ENCODE measurements at places on chromosomes 3 and 15.

GRCh38 chr15:84840741-84841429, 23.7 kb downstream of the ALPK3 start:
- DNase-seq = no peak

DNA sequence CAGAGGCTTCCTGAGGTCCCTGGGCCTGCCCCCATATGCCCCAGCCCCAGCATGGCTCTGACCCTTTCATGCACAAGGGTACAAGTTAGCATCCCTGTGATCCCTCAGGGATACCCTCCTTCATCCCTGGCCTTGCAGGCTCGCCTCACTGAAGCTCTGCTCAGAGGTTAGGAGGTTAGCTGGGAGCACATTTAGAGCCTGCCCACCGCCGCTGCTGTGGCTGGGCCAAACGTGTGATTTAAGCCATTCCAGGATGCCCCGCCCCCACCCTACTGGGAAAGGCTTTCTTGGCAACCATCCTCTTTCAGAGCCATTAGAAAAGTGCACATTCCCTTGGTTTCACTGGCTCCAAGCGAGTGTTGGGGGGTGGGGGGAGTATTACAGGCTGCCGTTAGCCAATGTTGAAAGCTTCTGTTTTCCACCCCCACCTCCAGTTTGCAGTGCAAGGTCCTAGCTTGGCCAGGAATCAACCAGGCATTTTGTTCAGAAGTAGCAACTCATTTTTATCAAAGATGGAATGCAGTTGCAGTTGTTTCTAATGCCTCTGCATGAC, 6.3 kb upstream of the HES1 start:
- no peak for DNase-seq

DNA sequence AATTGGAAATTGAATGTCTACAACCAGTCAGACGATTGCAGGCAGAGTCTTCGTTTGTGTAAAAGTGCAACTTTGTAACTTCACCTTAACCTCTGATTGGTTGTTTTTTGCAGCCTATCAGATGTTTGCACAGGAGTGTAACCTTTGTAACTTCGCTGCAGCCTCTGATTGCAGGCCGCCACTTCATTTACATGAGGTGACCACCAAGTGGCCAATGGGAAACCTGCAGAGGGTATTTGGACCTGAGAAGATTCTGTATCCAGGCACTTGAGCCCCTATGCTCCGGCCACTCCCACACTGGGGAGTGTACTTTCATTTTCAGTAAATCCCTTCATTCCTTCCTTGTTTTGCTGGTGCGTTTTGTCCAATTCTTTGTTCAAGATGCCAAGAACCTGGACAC, 68.1 kb upstream of the PFN2 start:
- no peak for DNase-seq

- no peak for DNase-seq
Measured at GRCh38 chr3:6785726-6786125, 75.2 kb upstream of the GRM7 start.

GRCh38 chr15:25557926-25558325, 119.1 kb upstream of the UBE3A start:
- DNase-seq = no peak

- no peak for DNase-seq
Measured at GRCh38 chr3:99418709-99419108, 219.7 kb upstream of the COL8A1 start.

GRCh38 chr3:165653130-165653778, 184.0 kb downstream of the BCHE start:
- DNase-seq = no peak

GRCh38 chr3:89699771-89700170, 592.4 kb downstream of the EPHA3 start:
- no peak for DNase-seq

- no peak for DNase-seq
Measured at GRCh38 chr3:110749006-110749405, 322.6 kb upstream of the NECTIN3 start.

GRCh38 chr15:68098465-68098864, 44.4 kb downstream of the PIAS1 start:
- no peak for DNase-seq

- DNase-seq = no peak
Measured at GRCh38 chr15:52441841-52442240, 86.8 kb downstream of the MYO5A start.

GRCh38 chr3:70805061-70805889, 492.8 kb upstream of the MDFIC2 start:
- no peak for DNase-seq

DNA sequence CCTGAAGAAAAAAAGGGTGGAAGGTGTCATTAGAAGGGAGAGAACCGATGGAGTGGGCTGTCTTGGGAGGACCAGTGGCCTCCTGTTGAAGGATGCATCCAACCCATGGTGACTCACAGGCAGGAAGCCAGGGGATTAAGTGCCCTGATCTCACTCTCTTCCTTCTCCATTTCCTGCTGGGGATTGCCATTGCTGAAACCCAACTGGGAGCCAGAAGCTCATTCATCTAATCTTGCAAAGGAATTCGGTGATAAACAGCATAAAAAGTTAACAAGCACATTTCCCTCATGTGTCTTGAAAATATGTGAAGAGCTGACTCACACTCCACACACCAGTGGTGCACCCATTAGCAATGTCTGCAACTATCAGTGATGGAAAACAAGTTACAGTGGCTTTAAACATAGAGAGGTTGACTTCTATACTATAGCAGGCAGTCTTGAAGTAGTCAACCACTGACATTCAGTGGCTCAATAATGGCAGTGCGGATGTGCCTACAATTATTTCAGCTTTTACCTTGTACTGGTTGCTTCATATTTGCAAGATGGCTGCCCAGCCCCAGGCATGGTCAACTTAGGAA, 12.8 kb upstream of the CSRNP1 start:
- no peak for DNase-seq

- no peak for DNase-seq
Measured at GRCh38 chr15:29305556-29305955, 35.9 kb upstream of the NSMCE3 start.

- no peak for DNase-seq
Measured at GRCh38 chr3:134075846-134076245, 46.1 kb upstream of the SLCO2A1 start.

- no peak for DNase-seq
Measured at GRCh38 chr3:43620831-43621655, 768 bp downstream of the ANO10 start.

DNA sequence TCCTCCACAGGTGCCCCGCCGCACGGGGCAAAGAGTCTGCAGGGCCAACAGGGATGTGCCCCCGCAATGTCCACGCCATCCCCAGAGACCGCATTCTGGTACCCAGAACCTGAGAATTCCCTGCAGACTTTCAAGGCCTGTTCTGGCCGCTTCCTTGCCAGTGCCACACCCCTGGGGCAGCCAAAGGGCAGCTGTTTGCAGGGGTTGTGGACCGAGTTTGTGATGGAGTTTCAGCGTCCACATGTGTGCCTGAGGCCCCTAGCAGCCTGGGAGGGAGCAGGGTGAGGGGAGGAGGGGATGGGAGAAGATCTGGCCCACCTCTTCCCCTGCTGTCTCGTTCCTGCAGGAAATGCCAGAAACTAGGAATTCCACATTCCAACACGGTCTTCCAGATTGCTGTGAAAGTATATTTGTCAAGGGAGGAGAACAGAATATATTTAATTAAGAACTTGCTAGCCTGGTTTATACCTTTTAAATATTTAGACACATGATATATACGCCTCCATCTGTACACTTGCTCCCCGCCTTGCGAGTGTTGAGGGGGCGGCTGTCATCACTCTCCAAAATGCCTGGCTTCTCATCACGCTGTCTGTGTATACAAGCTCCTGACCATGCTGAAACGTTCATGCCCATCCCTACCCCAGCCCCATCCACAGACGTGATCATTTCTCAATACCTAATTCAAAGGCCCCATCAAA, 31.1 kb upstream of the RASA2 start:
- no peak for DNase-seq

DNA sequence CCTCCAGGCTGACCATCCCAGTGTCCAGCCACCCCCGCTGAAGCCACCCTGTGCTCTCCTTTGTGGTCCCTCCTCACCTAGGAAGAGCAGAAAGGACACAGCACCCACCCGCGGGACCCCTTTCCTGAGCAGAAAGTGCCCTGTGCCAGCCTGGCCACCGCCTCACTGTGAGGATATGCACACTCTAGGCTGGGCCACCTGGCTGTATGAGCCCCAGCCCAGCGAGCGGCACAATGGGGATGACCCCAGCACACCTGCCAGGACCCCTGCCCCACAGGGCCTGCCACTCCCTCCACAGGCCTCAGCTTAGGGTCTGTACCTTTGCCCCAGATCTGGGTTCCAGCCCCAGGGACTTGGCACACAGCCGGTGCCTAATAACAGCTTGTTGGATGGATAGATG, 47.9 kb upstream of the FURIN start:
- no peak for DNase-seq

DNA sequence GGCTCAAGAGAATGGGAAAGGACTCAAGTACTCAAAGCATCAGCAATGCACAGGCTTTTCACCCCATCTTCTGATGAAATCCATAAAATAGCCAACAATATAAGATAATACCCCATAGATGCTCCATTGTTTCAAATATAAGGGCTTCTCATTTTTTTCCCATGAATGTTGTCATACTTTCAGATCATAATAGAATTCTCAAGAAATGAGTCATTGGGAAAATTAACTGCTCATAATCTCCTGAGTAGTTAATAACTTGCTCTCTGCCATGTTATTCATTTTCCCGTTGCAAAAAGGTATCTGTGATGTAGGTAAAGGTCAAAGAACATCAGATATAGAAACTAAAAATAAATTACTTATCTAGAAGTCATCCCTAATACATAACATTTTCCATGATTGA, 121.9 kb downstream of the NSUN3 start:
- no peak for DNase-seq

DNA sequence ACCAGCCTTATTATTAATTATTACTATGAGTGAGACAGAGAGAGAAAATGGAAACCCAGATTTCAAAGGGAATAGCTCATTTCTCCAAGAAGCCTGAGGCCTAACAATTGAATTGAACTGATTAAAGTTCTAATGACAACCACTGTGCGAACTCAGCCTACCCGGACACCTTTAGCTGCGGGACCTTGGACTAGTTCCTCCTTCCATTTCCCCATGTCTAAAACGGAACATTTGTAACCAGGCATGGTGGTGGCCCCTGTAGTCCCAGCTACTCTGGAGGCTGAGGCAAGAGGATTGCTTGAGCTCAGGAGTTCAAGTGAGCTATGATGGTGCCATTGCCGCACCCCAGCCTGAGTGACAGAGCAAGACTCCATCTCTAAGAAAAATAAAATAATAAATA, 16.4 kb upstream of the RTP2 start:
- DNase-seq = no peak

DNA sequence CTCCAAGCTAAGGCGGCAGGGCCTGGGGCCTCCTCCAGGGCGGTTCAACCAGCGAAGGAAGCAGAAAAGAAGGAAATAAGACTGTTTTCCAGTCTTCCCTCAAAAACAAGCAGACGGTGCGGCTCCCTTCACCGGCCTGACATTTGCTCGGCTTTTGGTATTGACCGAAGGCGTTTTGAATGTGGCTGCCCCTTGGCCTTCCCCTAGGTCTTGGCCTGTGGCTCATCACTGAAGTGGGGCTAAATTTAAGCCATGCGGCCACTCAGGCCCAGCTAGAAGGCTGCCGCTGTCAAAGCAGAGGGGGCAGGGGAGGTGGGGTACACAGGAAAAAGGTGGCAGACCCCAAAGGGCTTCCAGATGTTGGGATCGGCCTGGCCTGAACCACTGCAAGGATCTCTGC, 86.2 kb downstream of the SRGAP3 start:
- DNase-seq = no peak

DNA sequence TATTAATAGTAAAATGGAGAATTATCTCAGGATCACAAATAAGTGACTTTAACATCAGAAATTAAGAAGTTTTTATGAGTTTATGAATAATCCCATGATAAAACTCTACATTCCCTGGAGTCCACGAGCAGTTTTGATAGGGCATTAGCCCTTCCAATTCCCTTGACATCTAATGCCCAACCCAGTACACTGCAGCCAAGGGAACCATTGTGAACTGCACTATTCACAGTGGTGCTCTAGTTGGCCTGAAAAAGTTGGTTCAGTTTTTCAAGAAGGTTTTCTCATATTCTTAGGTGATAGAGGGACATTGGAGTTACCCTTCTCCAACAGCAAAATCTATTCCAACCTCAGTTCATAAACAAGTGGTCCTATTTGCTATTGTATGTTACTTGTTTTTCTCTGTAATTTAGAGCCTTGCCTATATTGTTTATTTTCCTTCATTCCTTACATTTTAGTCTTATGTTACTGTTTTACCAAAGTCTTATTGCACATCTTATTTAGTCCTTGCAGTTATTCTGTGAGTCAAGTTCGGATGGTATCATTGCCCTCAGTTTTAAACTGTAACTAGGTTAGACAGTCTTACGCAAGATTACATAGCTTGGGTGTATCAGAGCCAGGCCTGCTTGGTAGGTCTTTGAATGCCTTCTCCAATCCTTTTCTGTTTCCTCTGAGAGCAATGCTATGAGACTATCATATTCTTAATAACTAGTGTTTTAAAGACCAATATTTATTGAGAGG, 57.9 kb upstream of the SAMMSON start:
- no peak for DNase-seq

DNA sequence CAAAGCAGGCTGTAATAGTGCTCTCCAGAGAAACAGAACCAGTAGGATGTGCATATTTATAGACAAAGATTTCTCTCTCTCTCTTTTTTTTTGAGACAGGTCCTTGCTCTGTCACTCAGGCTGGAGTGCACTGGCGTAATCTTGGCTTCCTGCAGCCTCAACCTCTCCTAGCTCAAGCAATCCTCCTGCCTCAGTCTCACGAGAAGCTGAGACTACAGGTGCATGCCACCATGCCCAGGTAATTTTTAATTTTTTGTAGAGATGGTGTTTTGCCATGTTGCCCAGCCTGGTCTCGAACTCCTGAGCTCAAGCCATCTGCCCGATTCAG, 67.1 kb upstream of the CHD2 start:
- DNase-seq = no peak

- no peak for DNase-seq
Measured at GRCh38 chr15:40354408-40355171, 3.4 kb upstream of the DISP2 start.

- DNase-seq = no peak
Measured at GRCh38 chr3:149490260-149490971, 15.9 kb downstream of the TM4SF4 start.

All from stimulated activated CD4-positive, alpha-beta T cell treated with anti-CD3 and anti-CD28 coated beads, Interleukin-2, amount 100 ng/mL, for 4 hours (primary cell).